ENCODE measurements at places on chromosomes 4 and X.

DNA sequence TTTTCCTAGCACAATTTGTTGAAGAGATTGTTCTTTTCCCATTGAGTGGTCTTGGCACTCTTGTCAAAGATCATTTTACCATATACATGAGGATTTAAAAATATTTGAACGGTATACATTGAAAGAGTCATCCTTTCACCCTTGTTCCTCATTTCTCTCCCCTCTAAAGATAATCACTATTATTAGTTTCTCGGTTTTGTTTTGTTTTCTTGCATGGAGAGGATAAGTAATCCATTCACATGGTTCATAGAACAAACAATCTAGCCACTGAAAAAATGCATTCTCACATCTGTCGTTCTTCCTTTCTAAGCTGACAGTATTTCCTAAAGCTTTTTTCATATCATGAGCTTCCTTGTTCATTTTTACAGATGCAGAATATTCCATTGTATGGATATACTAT lies 39.2 kb upstream of the MSMO1 start:
- DNase-seq, result no peak

DNA sequence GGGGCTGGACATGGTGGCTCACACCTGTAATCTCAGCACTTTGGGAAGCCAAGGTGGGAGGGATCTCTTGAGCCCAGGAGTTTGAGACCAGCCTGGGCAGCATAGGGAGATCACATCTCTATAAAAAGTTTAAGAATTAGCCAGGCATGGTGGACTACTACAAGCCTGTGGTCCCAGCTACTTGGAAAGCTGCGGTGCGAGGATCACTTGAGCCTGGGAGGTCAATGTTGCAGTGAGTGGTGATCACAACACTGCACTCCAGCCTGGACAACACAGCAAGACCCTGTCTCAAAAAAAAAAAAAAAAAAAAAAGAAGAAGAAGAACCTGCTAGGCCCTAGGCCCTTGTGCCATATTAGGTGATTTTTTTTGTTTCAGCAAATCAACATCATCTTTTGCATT lies 12.2 kb downstream of the SRD5A3 start:
- DNase-seq, result no peak

DNA sequence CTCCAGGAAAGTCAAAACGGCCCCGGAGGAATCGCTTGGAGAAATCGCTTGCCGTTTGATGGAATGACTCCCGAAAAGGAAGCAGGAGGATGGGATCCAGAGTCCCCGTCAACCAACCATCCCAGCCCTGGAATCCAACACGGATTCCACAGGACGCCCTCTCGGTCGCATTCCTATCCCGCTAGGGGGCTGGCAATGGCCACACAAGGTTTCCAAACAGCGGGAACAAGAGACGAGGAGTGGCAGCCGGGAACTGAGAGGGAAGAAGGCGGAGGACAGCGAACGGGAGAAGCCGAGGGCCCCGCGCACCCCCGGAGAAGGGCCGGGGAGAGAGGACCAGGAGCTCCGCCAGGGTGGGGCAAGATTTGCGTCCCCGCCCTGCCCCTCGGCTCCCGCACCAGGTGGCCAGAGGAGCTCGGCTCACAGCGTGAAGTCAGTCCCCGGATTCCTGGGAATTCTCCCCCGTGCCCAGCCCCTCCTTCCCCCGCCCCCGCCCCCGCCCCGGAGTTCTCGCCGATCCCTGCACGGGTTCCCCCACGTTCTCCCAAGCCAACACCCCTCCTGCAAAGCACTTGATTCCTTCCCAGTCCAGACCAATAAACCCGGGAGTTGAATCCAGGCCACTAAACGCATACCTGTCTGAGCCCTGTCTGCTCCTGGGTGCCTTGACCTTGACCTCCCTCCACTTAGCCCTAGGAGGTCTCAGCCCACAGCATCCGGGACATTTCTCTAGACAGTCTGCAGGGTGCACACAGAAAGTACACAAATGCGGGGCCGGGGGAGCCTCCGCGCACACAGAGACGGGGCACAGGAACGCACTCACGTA lies 1.4 kb downstream of the PDZD4 start:
- no peak for DNase-seq

GRCh38 chr4:87497159-87497558 lies 32.0 kb downstream of the SPARCL1 start:
- no peak for DNase-seq

DNA sequence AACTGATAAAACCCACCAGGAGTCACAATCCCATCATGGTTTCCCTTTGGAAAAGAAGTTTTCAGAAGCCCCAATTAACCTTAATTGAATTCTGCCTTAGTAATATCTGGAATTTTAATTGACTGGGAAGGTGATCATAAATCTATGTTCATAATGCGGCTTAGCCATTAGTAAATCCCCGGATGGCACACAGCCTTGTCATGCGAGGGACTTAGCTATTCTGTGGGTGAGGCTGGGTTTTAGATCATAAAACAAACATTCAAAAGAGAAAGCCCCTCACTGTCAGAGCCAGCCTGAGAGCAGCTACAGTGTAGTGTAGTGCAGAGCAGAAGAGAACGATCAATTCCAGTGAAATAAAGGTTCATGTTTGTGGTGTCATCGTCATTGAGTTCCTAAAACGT lies 124.0 kb upstream of the NOCT start:
- no peak for DNase-seq

DNA sequence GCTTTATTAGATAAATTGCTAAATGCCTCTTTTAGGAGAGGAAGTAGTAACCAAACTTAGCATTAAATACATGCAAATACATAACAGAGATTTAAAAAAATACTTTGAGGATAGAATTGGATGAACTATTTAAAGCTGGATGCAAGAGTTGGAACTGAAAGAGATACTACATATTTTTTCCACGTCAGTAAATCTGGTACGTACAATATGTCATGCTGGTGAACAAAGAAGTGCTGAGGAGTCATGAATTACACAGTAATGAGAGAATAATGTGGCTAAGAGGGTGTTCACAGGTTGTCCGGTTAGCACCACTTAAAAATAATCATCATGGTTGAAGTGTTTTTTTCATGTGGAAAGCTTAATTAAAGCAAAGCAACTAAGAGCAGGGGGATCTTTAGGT lies 184.1 kb upstream of the FRMPD4 start:
- no peak for DNase-seq

DNA sequence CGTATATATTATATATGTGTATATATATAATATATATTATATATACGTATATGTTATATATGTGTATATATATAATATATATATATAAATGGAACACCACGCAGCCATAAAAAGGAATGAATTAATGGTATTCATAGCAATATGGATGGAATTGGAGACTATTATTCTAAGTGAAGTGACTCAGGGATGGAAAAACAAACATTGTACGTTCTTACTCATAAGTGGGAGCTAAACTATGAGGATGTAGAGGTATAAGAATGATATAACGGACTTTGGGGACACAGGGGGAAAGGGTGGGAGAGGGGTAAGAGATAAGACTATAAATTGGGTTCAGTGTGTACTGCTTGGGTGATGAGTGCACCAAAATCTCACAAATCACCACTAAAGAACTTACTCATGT lies 1388.9 kb downstream of the C4orf33 start:
- no peak for DNase-seq

DNA sequence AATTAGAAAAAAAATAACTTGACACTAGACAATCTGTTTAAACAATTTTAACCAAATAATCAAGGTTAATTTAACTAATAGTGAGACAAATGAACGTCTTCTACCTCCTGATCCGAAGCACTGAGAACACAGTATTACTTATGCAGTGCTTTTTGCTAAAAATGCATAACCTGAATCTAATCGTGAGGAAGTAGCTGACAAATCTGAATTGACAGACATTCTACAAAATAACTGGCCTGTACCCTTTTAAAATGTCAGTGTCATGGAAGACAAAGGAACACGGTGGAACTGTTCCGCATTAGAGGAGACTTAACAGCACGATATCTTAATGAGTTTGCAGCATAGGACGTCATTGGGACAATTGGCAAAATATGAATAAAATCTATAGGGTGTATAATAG lies 631.2 kb upstream of the ZFP42 start:
- DNase-seq, result no peak

- DNase-seq, result no peak
Observed at GRCh38 chrX:14676431-14676830, 147.1 kb downstream of the GLRA2 start.

DNA sequence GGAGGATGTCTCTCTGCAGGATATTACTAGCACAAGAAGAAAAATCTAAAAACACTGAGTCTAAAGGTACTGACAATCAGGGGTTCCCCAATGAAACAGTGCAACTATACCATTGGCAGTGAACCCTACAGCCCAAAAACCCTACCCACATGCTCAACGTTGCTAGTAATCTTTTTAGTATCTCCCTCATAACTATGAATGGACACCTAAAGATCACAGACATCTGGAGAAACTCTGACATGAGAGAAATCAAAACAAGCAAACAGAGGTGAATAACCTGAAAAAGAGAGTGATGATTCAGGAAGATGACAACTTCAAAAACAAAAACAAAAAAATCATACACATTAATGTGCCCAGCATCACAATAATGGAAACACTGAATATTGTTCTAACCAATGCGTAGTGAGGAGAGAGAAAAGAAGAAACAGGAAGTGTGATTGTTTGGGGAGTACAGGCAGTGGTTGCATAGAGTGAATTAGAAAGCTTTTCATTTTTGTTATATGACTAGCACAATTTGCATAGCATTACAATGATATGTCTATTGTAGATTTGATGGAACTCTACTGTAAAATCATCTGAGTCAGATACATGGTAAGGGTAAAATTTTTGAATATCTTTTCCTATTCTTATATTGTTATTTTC lies 78.9 kb upstream of the FMR1 start:
- DNase-seq, result no peak

- DNase-seq, result no peak
Observed at GRCh38 chr4:93072292-93072691, 756.3 kb upstream of the ATOH1 start.

GRCh38 chrX:16851421-16851820 lies 18.7 kb downstream of the RBBP7 start:
- no peak for DNase-seq

DNA sequence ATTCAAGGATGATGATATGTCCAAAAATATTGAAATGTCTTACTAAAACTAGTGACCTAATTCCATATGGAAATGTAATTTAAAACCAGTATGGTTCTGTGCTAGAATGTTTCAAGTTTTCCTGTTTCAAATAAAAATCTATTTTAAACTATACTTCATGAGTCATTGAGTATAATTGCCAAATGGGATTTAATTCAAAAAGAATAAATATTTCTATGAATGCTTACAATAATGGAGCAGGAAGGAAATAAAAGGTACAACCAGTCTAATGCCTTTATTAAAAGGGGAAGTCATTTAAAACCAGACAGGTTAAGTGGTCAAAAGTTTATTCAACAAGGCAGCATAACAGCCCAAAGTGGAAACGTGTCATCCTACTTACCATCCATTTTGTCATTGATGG lies 2347.1 kb downstream of the PCDH7 start:
- DNase-seq, result no peak

GRCh38 chr4:6929339-6929811 lies 19.7 kb downstream of the TBC1D14 start:
- DNase-seq, result no peak

All from dorsolateral prefrontal cortex (tissue), 122 donors.